ENCODE measurements at places on chromosomes 7 and 10.

DNA sequence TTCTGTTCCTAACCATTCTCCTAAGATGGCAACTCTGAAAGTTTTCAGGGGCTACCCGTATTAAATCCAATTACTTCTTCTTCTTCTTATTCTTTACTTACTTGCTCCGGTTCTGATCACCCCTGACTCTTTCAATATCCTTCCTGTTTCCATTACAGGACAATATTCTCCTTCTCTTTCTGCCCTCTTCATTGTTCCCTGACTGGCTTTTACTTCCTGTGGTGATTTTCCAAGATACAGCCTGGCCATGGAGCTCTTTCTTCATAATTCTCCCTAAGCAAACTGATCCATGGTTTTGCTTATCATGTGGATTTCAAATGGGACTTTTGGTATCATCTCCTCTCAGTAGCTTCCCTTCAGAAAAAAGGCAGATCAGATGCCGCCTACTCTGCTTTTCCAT lies 35.4 kb downstream of the CCDC186 start:
- no peak for DNase-seq

- DNase-seq, result no peak
These were observed 1.2 kb upstream of the COL1A2 start for GRCh38 chr7:94393246-94394108.

DNA sequence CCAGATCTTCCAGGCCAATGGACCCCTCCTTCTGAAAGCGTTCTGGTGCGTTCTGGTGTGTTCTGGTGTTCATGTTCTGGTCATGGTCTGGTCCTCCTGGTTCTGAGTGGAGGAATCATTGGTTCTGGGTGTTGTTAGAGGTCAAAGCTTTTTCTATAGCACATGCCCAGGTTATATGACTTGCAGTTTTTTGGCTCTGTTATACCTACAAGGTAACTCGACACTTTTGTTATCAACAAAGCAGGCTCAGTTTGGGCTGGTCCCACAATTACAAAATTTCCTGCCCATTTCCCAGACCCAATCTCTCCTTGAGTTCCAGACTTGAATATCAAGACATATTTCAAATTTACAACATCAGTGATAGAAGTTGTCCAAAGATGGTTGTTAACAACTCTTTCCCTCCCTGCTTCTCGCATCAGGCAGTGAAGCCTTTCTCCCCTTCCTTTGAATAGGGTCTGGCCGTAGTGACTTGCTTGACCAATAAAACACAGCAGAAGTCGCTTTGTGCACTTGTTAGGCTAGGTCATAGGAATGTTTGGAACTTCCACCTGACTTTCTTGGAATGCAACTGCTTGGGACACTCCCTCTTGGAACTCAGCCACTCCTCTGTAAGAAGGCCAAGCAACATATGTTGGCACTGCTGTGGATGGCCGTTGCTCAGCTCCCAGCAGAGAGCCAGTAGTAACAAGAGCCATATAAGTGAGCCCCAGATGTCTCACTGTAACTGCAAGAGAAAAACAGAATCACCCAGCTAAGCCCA lies 83.1 kb upstream of the STEAP1B start:
- DNase-seq, result no peak

GRCh38 chr7:25303281-25304181 lies 75.2 kb upstream of the NPVF start:
- DNase-seq, result no peak

GRCh38 chr10:30047430-30047829 lies 12.0 kb downstream of the JCAD start:
- DNase-seq, result no peak

- DNase-seq, result no peak
These were observed 551.8 kb downstream of the SORCS3 start for GRCh38 chr10:105192861-105193260.

DNA sequence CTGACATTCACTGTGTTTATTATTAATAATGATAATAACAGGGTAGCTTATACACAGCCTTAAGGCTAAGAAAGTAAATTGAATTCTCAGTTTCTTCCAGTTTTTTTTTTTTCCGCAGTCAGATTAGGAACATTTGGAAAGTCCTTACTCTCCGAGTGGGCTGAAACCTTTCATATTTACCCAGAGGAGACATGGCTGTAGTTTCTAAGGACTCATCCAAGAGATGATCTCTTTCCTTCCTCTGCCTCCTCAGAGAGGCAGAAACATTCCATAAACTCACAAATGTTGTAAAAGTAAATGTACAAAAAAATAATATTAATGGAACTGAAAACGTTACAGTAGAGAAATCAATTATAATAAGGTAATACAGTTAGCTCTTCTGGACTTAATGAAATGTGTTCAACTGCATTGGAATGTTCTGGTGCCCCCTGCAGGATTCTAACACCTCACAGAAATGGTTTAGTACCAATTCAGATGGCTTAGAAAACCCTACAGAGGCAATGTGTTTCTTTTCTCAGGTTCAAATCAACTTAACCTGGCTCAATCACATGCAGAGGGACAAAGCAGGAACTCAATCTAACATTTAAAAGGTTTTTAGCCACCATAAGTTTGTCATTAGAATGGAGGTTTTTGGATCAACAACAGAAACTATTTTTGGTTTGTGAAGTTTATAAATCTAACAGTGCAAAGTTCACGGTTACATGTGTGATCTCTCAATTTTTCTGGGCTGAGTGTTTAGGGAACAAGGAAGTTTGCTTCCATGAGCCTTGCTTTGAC lies 71.7 kb downstream of the ICA1 start:
- peak; percentile 59 for DNase-seq

- DNase-seq, result no peak
These were observed 118.0 kb upstream of the PITRM1 start for GRCh38 chr10:3290550-3290949.

DNA sequence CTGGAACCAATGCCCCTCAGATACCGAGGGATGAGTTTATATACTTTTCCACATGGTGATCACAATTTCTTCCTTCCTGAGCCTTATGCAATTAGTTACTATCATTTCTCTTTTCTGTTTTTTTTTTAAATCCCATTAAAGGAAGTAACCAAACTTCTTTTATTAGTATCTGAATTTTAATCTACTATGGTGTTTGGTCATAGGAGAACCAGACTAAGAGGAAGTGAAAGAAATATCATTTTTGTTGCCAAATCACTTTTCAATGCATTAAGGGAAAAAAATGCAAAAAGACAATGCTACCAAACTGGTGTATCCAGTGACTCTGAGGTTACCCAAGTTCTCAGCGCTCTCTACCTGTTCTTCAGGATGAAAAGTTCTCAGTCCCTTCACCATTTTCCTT lies 167.7 kb downstream of the NXPH1 start:
- DNase-seq, result no peak

GRCh38 chr7:2698581-2699288 lies 10.7 kb downstream of the AMZ1 start:
- DNase-seq, result no peak

GRCh38 chr7:12373580-12374263 lies 29.9 kb downstream of the VWDE start:
- no peak for DNase-seq

- no peak for DNase-seq
These were observed 206.3 kb downstream of the SNX10 start for GRCh38 chr7:26497801-26498596.

DNA sequence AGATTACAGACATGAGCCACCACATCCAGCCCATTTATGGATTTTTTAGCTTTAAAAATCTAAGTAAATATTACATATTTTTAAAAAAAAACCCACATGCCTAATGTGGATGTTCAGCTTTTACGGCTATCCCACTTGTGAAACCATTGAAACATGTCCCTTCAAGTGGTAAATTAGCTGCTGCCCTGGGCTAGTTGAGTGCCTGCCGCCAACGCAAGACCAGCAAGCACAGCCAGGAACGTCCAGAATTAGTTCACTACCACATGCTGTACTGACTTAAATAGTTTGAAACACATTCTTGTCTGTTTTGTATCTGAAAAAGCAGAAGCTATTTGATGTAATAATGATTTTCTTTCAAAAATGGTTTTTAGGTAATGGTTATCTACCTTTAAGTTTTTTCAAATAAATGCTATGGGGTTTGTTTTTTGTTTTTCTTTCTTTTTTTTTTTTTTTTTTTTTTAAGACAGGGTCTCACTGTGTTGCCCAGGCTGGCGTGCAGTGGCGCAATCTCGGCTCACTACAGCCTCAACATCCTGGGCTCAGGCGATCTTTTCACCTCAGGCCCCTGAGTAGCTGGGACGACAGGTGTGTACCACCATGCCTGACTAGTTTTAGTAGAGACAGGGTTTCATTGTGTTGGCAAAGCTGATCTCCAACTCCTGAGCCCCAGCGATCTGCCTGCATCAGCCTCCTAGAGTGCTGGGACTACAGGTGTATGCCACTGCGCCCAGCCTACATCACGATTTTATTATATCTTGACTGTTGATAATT lies 57.0 kb downstream of the KLRG2 start:
- no peak for DNase-seq

DNA sequence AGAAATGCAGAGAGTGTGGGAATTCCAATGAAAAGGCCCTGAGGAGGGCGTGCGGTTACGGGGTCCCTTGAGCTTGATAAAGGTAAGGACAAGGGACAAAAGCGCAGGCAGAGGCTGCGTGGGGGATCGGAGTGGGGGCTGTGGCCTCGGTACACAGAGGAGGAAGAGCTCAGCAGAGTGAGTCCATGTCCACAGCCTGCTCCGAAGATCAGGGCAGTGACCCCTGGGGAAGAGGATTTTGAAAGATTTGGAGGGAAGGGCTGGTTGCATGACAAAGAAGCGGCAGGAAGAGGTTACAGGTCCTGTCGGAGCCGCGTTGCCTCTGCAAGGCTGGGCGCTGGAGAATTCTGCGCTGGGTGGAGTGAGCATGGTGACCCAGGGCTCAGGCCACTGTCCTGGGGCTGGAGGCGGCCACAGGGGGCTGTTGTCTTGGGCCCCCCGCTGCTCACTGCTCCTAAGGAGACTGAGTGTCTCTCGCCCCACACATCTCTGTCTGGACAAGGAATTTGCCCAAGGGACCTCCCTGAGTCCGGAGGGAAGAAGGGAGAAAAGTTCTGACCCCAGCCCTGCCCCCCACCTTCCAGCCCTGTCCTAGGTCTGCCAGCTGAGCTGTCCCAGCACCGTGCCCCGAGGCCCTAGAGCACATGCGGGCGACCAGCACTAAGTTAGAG lies 69.8 kb upstream of the INSIG1 start:
- DNase-seq, result no peak

DNA sequence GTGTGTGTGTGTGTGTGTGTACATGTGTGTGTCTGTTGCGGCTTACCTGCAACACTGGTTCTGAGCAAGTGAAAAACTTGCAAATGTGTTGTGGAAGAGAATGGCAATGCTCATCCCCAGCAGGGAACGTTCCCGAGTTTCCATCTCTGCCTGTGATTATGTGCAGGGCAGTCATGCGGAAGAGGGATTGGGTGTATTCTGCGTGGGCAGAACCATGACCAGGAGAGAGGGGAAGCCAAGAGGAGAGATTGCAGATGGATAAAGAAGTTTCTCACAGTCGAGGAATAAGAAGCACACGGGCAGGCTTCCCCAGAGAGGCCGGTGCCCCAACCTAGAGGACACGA lies 99.9 kb downstream of the CTBP2 start:
- no peak for DNase-seq

DNA sequence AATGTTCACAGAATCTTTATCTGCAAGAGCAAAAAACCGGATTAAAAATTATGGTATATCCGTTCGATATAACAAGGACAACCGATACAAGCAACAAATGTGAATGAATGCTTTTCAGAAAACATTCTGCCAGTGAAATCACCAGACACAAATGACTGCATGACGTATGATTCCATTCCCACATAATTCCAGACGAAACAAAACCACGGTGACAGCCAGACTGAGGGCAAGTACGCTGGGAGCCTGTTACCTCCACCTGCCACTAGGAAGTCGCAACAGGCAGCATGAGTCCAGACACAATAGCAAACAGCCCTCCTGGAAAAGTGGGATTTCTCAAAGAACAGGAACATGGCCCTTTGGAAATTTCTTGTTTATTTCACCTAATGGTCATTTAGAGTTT lies 41.7 kb downstream of the MAD1L1 start:
- DNase-seq, result no peak

Measured in COR-L47 (cell line).